ENCODE measurements at places on chromosomes 1 and 21.

DNA sequence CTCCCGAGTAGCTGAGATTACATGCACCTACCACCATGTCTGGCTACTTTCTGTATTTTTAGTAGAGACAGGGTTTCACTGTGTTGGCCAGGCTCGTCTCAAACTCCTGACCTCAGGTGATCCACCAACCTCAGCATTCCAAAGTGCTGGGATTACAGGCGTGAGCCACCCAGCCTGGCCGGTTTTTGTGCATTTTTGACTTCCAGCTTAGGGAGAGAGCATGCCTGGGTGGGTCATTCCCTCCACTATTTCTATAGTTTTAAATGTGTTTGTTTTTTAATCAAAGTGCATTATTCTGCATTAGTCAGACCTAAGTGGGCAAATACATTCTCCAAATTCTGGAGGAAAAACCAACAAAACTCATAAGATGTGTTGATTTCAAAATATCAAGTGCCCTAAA, 207.4 kb upstream of the NRIP1 start:
- DNase-seq, result peak; percentile 16

DNA sequence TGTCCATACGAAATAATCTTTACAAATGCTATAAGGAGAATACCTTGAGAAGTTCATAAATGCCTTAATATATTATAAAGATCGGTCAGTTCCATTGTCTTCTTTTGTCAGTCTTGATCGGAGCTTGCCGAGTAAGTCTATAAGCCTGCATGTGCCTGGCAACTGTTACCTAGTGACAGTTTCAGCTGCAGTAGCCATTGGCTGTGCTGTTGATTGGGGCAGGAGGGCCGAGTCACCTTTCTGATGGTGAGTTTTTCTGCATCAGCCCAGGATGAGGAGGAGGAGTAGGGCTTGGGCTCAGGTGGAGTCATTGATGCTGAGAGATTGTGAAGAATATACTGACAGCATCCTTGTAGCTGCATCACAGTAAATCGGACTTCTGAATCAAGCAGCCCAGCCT, 1.9 kb upstream of the GPR52 start:
- DNase-seq, result no peak

DNA sequence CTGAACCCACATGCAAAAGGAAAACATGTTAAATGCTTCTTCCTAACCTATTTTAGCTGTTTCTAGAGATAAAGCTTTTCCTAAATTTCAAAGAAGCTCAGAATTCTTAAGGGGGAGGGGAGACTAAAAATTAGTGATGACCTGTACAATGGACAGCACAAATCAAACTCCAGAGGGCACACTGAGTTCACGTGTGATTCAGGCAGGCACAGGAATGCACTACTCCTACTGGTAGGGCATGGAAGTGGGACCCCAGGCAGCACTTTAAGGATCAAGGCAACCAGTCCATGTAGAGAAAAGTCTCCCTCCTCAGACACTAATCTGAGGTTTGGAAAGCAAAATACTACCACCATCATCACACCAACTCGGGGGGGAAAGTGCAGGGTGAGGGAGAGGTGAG, 31.3 kb upstream of the CLCA4 start:
- DNase-seq, result no peak

- no peak for DNase-seq
Measured at GRCh38 chr1:14261395-14261794, 337.1 kb upstream of the KAZN start.

DNA sequence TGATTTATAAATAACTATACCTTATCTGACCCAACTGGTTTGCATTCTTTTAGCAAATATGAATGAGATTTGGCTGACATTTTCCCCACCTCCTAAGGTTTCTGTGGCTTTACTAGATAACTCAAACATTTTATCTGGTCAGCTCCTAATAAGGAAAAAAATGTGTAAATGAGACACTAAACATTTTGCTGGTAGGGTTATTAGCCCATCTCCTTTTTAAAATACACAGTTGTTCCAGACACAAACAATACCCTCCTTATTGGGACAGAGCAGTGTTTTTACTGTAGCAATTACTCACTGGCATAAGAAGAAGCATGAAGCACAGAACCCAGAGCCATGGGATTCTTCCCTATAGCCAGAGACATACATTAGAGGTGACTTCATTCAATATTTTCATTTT, 53.8 kb upstream of the NUF2 start:
- DNase-seq, result no peak

GRCh38 chr1:217354895-217355294, 276.0 kb downstream of the GPATCH2 start:
- no peak for DNase-seq

GRCh38 chr1:84442256-84442655, 36.8 kb upstream of the RPF1 start:
- peak; percentile 87 for DNase-seq

DNA sequence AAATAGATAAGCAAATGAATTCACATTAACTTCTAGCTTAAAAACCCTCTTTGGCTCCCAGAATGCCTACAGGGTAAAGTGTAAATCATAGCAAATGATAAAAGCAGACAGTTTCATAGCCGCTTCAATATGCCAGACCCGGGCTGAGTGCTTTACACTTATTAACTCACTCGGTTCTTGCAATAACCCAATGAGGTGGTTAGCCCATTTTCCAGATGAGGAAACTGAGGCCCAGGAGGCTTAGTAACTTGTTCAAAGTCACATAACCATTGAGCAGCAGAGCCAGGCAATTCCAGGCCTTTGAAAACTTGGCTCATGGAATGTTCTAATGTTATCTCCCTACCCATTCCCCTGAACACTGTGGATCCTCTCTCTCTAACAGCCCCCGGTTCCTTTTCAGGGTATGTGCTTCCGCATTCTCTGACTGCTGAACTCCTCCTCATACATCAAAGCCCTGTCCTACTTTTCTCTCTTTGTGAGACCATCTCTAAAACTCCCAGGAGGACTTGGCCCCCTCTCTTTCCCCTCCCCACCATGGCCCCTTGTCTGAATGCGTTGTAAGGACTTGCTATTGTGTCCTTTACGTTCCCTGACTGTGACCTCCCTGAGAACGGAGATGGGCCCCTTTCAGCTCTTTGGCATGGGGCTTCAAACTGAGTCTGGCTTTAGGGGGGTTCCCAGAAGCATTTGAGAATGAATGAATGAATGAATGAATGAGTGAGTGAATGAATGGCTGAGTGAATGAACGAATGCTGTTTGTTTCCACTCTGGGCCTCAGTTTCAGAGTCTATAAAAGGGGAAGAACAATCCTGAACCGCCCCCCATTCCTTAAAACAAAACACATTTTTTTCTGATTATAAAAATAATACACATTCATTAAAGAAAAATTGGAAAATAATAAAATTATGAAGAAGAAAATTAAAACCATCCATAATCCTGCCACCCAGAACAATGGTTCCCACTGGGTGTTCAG, 15.6 kb upstream of the RUNX3 start:
- DNase-seq, result no peak

DNA sequence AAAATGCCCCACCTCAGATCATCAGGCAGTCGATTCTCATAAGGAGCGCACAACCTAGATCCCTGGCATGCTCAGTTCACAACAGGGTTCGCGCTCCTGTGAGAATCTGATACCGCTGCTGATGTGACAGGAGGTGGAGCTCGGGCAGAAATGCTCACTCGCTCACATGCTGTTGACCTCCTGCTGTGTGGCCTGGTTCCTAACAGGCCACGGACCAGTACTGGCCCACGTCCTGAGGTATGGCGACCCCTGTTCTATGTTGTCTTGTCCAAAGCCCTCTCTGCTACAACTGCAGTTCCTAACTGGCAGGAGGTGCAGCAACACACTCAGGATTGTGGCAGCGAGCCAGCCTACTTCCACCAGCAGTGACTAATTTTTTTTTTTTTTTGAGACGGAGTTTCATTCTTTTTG, 70.6 kb downstream of the CLSTN1 start:
- peak; percentile 79 for DNase-seq

GRCh38 chr1:147504801-147505311, 36.4 kb upstream of the BCL9 start:
- DNase-seq, result peak; percentile 68

DNA sequence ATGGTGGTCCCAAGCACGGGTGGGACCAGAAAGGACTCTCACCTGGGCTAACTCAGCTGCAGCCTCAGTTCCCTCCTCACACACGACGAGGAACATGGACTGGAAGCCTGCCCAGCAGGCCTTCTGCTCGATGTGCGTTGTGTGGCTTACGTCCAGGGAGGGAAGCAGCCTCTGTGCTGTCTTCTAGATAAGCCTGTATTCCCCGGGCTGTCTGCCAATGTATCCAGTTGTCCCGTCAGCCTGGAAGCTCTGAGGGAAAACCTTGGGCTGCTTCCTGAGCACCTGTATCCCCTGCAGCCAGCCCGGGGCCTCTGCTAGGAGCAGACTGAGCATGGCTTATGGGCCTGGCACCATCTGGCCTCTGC, 10.5 kb downstream of the PCSK9 start:
- DNase-seq, result no peak

DNA sequence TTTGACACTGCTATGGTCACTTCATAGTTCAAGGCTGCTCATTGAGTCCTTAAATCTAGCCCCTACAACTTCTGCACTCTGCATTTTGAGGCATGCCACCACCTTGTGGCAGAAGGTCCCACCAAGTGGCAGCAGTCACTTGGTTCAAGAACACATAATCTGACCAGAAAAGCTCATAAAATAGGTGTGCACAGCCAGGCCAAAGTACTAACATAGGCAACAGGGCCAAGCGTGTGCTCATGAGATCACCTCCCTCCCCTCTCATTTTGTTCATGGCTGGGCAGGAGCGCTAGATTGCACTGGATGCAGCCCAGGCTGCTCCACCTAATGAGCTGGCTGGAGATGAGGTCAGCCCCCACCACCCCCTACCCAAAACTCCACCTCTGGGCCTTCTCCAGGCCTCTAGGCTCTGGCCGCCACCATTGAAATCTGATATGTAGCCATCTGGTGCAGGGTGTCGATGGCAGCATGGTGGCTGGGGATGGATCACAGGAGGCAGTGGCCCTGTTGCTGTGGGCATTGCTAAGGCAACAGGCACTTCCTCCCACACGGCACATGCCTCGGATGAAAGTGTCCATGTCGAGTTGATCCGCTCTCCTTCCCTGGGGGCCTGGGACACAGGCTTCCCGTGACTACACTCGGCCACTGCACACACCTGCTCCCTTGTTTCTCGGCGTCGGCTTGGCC, 193.2 kb downstream of the TRABD2B start:
- DNase-seq, result no peak

GRCh38 chr1:71719330-71719729, 563.0 kb downstream of the NEGR1 start:
- DNase-seq, result no peak

DNA sequence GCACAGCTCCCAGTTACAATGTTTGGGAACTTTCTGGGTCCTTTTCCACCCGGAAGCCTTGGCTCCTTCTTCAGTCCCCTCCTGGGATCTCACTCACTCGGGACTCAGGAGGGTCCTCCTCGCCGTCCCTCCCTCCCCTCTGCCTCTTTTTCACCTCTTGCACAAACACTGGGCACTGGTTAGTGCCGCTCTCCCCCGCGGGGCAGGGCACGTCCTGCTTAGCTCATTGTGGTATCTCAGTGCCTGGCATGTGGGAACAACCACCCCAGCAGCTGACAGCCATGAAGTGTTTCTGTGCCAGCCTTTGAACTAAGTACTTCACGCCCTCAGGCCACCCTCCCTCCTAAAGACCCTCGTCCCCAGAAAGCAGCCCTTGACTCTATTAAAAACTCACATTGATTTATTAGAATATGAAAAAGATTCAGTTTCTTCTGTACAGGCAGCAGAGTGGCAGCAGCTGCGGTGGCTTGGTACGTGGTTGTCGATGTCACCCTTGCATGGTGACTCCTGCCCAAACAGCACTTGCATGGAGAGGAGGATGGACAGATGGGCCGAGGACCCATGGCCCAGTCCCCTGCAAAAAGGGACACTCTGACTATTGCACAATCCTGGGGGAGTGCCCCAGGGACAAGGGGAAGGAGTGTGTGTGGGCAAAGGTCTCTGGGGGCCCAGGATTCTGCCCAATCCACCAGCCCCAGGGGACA, 56.3 kb downstream of the SLC9A1 start:
- DNase-seq, result no peak

DNA sequence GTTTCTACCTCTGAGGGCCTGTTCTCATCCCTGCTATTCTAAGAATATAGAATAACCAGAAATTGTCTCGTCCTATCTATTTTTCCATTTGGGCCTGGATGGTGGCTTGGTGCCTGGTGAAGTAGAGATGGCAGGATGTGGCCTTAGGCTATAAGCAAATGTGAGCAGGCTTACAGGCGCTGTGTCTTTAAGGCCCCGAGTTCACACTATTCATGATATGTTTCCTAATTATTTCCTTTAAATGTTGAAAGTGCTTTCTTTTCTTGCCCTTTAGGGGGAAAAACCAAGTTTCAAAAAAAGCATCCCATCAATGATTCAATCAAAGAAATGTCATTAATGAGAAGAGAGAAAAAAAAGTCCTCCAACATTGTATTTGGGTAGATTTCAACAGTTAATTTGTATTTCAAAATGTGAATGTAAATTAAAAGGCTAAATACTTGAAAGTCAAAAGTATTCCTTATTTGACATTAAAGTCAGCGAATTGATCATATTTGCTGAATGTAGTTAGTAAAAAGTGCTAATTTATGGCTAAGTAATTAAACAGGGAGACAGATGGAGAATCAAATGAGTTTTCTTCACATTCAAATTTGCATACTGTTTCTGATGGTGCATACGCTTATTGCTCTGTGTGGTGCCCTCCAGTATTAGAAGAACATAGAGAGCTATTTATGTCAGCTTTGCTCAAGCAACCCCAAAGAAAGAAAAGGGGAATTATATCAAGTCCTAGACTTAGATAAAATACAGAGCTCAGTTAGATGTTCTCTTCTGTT, 34.0 kb upstream of the HUNK start:
- no peak for DNase-seq

GRCh38 chr1:75133750-75134646, at the start of gene LHX8:
LHX8 (plus strand) TSS chr1:75134388; CDS start chr1:75136615, 2,227 bp downstream.
- DNase-seq, result no peak

DNA sequence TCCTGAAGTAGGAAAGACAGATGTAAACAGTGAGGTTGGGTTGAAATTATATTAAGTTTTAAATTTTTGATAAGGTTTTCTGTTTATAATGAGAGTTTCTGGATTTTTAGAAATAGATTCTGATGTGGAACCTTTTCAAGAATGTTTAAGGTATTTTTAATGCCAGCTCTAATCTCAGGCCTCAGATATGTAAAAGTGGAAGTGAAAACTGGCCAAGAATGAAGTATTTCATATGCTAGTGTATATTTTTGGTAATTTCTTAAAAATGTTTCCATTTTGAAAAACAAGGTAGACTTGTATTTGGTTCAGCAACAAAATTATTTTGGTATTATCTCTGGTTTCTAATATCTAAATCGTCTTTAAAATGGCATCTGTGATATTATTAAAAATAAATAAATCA, 14.4 kb downstream of the IFNAR1 start:
- no peak for DNase-seq

- no peak for DNase-seq
Measured at GRCh38 chr1:245716561-245716960, 561.8 kb downstream of the KIF26B start.

- DNase-seq, result no peak
Measured at GRCh38 chr1:168148916-168149315, 12.2 kb upstream of the GPR161 start.

GRCh38 chr1:91754816-91755580, 131.0 kb downstream of the TGFBR3 start:
- DNase-seq, result no peak

- no peak for DNase-seq
Measured at GRCh38 chr1:215590779-215591491, 23.8 kb downstream of the KCTD3 start.
